Immature natural killer cell (primary cell): ENCODE measurements at places on chromosomes 1 and 21. TPM values are rescaled to one million over a fixed set of nuclear protein-coding genes. Genes with fewer than 3 reads are reported as not detected.

The LRRC71 gene
- not detected for polyA plus RNA-seq

The GRHL3 gene
- polyA plus RNA-seq: not detected

The NFASC gene
- not detected for polyA plus RNA-seq

The VSIG8 gene
- not detected for polyA plus RNA-seq

- no peak for DNase-seq
Measured at GRCh38 chr1:157292809-157293564, 154.8 kb upstream of the ETV3 start.

GRCh38 chr1:30912224-30912623, 3.7 kb upstream of the SDC3 start:
- DNase-seq: no peak

DNA sequence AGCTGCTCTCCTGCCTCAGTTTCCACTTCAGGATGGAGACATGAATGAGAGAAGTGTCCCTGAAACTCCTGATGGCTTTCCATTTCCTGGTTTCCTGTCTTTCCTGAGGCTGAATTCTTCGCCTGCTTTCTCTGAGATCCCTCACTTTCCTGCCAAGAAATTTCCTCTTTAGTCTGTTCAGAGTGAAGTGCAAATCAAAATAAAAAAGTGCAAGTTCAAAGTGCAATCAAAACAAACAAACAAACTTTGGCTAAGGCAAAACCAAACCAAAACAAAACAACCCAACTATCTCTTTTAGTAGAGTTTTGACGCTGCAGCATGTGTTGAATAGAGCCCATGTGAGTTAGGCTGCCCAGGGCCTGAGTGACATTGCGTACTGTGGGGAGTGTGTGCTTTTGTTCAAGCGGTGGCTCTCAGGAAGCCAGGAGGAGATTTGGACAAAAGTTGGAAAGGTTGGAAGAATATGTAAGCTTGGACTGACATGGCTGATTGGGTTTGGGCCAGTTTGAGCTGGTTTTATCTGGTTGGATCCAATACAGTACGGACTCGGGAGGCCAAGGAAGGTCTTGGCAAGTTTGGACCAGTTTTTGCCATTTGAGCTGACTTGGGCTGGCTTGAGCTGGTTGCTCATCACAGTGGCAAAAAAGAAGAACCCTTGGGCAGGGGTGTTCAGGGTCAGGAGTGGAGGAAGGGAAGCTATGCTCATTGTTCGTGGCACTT, 61.1 kb upstream of the TINAGL1 start:
- no peak for DNase-seq

DNA sequence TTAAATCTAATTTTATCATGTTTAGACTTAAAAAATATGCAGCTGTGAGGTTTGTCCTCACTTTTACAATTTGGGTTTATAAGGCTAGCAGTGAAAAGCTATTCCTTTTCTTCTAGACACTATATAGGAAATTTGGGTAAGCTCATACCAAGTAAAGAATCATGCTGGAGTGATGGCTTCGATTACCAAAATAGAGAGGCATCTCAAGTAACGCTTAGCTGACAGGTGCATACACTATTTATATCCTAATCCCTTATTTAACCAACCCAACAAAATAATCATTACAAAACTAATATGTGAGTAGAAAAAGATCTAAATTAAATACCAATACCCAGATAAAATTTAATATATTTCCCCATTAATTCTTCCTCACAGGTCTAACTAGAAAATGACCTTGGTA, 193.2 kb downstream of the LHX8 start:
- no peak for DNase-seq

DNA sequence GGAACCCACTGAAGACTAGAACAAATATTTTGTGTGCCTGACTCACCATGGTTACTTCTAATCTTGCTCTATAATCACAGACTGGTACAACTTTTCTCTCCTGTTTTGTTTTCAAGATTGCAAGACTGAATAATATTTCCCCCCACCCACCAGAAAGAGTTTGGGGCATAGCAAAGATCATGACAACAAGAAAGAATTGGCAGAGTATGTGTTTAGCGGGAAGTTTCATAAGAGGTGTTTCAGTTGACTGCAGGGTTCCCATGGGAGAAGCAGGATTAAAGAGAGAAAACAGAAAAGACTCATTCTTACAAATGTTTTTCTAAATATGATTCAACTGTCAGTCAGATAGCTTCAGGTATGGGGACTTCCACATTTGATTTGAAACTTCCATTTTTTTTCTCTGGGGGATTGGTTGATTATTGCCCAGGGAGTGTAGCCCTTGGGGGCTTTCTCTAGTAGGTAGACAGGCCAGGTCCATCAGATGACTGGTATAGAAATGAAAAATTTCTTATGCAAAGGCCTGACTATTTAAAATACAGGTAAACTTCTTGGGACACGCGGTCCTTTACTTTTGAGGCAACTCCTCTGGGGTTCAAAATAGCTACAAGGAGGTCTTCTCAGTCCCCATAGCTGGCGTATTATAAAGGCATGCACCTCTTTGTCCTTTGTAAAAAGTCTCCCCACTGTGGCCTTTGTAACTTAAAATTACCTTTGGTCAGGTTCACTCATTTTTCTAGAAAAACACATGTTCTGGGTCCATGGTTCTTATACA, 13.9 kb downstream of the OR14I1 start:
- DNase-seq: no peak

GRCh38 chr1:14954210-14954609, 199.3 kb upstream of the TMEM51 start:
- DNase-seq: no peak

DNA sequence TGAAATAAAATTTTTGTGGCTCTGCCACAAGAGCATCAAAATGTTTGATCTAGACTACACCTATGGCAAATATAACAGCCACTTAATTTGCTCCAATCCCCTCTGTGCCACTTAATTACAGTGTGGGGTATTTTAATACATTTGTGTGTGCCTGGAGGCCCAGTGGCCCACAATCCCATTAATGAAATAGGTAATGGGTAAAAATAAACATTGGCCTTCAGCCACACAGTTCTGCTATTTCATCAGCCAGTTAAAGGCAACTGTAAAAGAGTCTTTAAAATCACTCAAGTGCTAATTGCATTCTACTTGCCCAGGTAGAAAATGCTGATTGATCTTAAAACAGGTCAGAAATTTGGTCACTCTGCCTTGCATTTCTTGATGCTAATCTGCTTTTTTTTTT, 151.6 kb upstream of the UBE2U start:
- DNase-seq: no peak

- DNase-seq: no peak
Measured at GRCh38 chr21:20760221-20760620, 238.0 kb upstream of the NCAM2 start.

- DNase-seq: no peak
Measured at GRCh38 chr1:46411601-46412341, 17.7 kb downstream of the FAAH start.

- no peak for DNase-seq
Measured at GRCh38 chr1:87201768-87202167, 126.9 kb upstream of the LMO4 start.

- DNase-seq: no peak
Measured at GRCh38 chr1:183546427-183546826, 43.8 kb downstream of the NCF2 start.

DNA sequence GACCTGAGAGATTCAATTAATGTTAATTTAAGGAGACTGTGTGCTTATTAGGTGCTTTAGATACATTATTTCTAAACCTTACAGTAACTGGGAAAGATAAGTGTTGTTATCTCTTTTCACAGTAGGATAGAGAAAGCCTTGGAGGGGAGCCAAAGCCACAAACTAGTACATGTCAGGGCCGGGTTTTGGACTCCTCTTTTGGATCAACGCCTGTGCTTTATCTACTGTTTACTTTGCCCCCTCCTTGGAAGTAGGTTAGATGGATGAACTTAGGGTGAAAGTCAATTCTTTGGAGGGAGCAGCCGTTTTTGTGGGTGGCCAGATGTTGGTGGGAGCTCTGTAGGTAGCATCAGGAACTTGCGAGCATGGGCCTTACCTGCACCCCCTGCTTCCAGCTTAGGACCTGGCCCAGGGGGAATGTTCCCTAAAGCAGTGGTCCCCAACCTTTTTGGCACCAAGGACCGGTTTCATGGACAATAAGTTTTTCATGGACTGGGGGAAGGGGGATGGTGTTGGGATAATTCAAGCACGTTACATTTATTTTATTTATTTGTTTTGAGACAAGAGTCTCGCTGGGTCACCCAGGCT, 1.7 kb downstream of the HHAT start:
- no peak for DNase-seq

DNA sequence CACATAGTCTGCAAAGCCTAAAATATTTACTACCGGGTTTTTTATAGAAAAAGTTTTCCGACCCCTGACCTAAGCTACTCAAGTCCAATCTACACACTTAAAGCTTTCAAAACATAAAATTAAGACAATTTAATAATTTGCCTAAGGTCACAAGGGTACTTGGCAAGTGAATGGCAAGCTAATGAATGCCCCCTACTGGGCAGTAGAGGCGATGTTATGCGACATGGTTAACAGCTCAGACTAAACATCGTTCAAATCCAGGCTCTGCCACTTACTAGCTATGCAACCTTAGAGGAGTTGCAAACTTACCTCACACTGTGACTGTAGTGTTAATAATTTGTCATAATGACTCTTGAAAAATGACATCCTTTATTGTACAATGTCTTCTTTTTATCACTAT, 317.2 kb upstream of the NFIA start:
- no peak for DNase-seq
